Skeletal muscle tissue (tissue), 5 donors: ENCODE measurements at places on chromosomes 1 and 21. TPM values are rescaled to one million over a fixed set of nuclear protein-coding genes. Genes with fewer than 3 reads are reported as not detected.

Gene S100A11
- 10.4 TPM for total RNA-seq

Gene NCDN
- 5.7 TPM for total RNA-seq

Gene FAM177B
- total RNA-seq = not detected

Gene FAM167B
- 1.6 TPM for total RNA-seq

Gene FAM229A
- 1.0 TPM for total RNA-seq

Gene KCNK1
- total RNA-seq = 1.6 TPM

Gene HRNR
- total RNA-seq = not detected

Gene KRTAP10-2
- total RNA-seq = not detected

Gene ERICH3
- not detected for total RNA-seq

Gene FABP3
- total RNA-seq = 201 TPM

Gene MMP23B
- total RNA-seq = 17.2 TPM

Gene FCGR3A
- total RNA-seq = 1.6 TPM

Gene NBPF11
- 7.3 TPM for total RNA-seq

Gene BRDT
- total RNA-seq = not detected

Gene VTCN1
- not detected for total RNA-seq

Gene CD34
- total RNA-seq = 20.9 TPM

Gene RGS13
- total RNA-seq = under 0.01 TPM

Gene TCHHL1
- not detected for total RNA-seq

Gene RNU1-3
- under 0.01 TPM for total RNA-seq

Gene AMIGO1
- total RNA-seq = 8.4 TPM

Gene TSACC
- total RNA-seq = 2.1 TPM

Gene TSPAN2
- total RNA-seq = 6.8 TPM

Gene LCE3E
- not detected for total RNA-seq

Gene PTGS2
- total RNA-seq = 1.0 TPM

Gene AJAP1
- 0.52 TPM for total RNA-seq

Gene OR2T29
- not detected for total RNA-seq

Gene BTBD19
- total RNA-seq = 5.7 TPM

Gene ODF2L
- 18.3 TPM for total RNA-seq

Gene CHIA
- total RNA-seq = not detected

Gene ST6GALNAC5
- 2.1 TPM for total RNA-seq

Gene CGN
- total RNA-seq = 0.52 TPM

Gene CLDN17
- not detected for total RNA-seq

Gene CDCA8
- 0.52 TPM for total RNA-seq

Gene NBPF19
- total RNA-seq = 13.6 TPM

Gene HMCN1
- total RNA-seq = 16.7 TPM

Gene GPR157
- total RNA-seq = 2.6 TPM

Gene INSRR
- 0.52 TPM for total RNA-seq

Gene GBP6
- not detected for total RNA-seq

Gene ARHGEF19
- total RNA-seq = 0.52 TPM

Gene S100B
- 25.6 TPM for total RNA-seq

Gene UTP25
- 4.7 TPM for total RNA-seq

Gene MTARC1
- 5.2 TPM for total RNA-seq

Gene JTB
- 87.2 TPM for total RNA-seq

Gene FCRL6
- total RNA-seq = not detected

Gene OR2T11
- not detected for total RNA-seq

Gene CACNA1S
- 43.3 TPM for total RNA-seq

Gene AMY1C
- not detected for total RNA-seq

Gene GJA4
- 21.4 TPM for total RNA-seq

Gene TCEA3
- total RNA-seq = 314 TPM

Gene ARTN
- total RNA-seq = not detected

Gene GPX7
- total RNA-seq = 96.0 TPM
